K562 (cell line): ENCODE measurements at places on chromosomes 7 and 10. TPM values are rescaled to one million over a fixed set of nuclear protein-coding genes. Genes with fewer than 3 reads are reported as not detected.

DNA sequence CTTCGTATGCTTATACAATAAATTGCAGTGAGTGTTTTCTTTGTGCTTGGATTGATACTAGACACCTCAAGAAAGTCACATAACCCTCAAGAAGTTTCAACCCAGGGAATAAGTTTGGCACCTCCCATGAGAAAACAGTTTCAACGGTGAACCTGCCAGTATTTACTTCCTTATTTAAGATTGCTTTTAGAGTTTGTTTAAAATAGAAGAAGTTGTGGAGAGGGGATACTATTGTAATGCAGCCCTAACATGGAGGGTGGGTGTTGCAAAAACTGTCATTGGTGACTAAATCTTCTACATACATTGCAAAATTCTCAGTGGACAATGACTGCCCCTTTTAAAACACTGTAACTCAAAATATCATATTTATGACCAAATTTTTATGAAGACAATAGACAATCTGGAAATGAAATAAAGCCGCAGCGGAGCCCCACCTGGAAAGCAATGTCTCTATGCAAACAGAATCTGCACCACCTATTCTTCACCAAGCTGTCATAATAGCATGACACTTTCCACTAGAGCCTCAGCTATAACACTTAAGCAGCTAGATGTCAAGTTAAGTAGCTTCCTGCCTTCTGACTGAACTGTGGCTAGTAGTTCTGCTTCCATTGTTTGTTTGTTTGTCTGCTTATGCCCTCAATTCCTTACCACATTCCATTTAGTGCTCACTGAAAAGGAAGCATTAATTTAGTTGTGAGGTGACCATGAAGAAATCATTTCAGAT is 98.2 kb downstream of the MDFIC start:
- no peak for DNase-seq

DNA sequence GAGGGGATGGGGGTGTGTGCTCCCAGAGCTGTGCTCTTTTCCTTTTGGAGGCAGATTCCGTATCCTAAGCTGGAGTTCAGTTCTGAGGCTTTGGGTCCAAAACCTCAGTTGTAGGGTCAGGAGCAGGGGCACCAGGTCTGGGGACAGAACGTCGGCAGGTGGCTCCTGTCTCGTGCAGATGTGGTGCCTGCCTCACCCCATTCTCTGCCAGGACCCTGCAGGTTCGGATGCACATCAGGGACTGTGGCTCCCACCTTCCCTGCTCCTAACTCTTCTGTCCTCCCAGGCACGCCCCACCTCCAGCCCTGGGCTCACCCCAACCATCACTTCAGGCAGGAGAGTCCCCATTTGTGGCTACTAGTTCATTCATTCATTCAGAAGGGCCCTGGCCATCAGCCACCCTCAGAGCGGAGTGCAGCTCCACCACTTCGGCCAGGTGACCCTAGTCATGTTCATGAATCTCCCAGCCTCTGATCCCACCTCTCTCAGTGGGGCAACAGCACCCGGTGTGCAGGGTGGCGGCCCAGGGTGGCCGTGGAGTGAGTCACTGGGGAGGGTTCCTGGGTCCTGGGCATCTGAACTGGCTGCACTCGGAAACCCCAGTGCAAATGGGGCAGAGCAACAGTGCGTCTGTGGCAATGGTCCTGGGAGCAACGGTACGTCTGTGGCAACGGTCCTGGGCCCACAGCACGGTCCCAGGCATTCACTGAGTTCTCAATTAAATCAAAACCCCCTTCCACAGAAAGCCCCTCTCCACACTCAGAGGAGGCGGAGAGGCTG is 100.8 kb upstream of the FAM20C start:
- DNase-seq: no peak

DNA sequence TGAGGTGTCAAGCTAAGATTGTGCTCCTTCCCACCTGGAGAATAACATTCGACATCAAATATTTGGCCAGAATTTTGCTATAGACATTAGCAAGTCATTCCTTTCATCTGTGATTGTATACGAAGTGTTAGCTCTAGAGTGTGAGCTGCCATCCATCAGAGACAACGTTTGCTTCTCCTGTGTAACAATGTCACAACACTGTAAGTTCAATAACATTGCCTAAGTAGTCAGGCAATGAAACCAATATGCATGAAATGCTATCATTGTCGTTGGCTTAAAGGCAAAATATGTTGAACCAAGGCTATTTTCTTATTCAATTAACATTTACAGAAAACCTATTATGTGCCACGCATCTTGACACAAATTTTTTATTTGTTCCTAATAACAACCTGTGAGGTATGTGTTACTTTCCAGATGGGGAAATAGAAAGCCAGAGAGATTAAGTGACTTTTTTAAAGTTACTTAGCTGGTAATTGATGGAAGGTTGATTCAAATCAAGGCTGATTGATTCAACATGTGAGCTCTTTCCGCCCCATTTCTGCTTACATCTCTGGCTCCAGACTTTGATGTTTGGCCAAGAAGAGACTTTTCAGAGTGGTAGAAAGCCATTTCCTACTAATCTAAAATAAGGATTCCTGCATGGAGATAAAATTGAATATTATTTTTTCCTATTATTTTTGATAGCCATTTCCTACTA is 32.0 kb downstream of the BET1 start:
- no peak for DNase-seq

DNA sequence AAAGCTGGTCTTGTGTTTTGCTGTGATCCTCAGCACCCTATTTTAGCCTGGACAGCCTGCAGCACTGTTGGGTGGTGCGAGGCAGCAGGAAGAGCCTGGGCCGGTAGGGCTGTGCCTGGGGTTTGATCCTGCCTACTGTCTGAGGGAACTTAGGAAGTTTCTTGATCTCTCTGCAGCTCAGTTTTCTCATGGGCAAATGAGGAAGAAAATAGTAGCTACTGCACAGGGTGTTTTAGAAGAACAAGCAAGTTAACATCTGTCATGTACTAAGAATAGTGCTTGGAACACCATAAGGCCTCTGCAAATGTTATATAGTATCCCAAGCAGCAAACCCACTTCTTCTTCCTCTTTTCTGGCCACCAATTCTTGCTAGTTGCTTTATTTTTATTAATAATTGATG is 12.0 kb upstream of the AGR2 start:
- DNase-seq: no peak

DNA sequence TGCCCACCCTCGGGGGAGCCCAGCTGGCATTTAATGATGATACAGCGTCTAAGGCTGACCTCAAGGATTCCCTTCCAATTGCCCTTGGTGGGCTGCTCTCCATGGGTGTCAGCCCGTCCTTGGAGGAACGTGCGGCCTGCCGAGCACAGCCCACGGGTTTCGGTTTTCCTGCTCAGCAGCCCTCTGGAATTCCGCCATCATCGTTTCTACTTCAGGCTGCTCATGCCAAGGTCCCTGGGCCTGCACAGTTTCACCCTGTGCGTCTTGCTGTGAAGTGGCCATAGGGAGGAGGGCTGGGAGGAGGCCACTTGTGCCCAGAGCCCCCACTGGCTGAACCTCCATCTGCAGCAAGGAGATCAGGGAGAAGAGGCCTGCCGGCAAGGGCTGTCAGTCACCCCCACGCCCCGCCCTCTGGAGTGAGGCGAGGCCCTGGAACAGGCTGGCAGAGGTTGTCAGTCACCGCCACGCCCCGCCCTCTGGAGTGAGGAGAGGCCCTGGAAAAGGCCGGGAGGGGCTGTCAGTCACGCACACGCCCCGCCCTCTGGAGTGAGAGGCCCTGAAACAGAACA is 82.8 kb downstream of the CHST15 start:
- DNase-seq: peak; percentile 19

GRCh38 chr7:80132594-80132993 is 2.0 kb upstream of the GNAI1 start:
- DNase-seq: no peak

GRCh38 chr7:130329681-130330080 is 14.9 kb upstream of the CPA5 start:
- no peak for DNase-seq

GRCh38 chr10:67819768-67820204 is 18.2 kb downstream of the DNAJC12 start:
- DNase-seq: no peak

- DNase-seq: no peak
Observed at GRCh38 chr10:91198781-91199180, 21.7 kb upstream of the PCGF5 start.

GRCh38 chr7:71243736-71244410 is 111.9 kb downstream of the GALNT17 start:
- DNase-seq: no peak

- no peak for DNase-seq
Observed at GRCh38 chr7:36958111-36958733, 233.9 kb upstream of the AOAH start.

DNA sequence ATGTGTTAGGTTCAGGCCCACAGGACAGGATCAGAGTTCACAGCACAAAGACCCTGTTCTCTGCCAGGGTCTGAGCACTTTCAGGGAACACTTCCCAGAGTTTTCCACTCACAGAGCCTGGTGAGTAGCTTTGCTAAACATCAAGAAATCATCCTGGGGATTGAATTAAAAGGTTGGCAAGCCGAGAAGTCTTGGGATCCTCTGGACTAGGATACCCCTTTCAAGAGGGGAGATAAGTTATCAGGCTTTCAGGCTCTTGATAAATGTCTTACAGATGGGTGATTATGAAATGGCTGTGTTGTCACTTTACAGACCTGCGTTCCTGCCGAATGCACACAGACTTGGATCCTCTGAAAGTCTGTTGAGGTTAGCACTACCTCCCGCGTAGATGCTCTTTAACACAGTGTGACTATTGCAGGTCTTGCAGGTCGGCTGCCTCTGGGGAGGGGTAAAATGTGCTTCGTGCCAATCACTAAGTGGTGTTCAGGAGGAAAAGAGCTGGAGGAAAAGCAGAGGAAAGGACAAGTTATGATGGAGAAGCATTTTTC is 473.5 kb upstream of the AKR1E2 start:
- no peak for DNase-seq

DNA sequence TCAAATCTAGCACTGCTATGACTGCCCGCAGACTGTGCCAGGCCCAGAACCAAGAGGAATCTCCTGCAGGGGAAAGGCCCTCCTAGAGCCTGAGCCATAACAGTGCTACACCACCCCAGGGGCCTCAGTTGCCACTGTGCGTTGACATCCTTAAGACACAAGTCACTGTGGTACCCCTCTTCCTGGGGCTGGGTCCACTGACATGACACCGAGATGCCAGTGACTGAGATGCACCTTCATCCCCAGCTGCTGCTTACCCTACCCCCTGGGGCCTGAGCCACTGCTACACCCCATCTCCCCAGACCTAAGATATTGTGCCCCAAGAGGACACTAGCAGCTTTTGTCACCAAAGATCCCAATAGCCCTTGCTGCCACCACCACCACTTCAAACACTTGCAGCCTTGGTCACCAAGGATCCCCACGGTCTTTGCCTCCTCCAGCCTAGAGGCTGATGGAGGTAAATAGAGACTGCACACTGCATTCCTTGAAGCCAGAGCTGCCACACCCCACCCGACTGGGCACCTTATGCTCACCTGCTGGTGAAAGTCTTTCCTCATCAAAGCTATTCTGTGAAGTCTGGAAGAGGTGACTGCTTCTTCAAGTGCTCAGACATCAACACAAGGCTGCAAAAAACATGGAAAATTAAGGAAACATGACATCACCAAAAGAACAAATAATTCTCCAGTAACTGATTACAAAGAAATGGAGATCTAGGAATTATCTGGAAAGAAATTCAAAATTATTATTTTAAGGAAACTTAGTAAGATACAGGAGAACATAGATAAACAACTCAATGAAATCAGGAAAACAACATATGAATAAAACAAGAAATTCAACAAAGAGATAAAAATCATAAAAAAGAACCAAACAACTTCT is 40.4 kb upstream of the SHH start:
- DNase-seq: no peak

DNA sequence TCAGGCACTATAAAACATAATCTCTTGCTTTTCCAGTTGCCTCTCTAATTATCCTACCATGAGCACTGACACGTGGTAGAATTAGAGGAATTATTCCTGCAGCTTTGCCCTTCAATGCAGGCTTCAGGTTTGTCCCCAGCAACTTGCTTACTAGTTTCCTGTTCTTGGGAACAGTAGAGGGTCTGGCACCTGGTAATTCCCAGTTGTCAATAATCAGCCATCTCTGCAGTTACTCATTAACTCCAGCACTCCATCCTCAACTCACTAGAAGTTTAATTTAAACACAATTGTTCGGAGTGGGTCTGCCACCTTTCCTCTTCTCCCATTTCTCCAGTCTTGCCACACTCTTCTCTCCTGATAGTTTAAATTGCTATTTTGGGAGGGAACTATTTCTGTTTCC is 324.3 kb upstream of the KIAA1217 start:
- DNase-seq: no peak

DNA sequence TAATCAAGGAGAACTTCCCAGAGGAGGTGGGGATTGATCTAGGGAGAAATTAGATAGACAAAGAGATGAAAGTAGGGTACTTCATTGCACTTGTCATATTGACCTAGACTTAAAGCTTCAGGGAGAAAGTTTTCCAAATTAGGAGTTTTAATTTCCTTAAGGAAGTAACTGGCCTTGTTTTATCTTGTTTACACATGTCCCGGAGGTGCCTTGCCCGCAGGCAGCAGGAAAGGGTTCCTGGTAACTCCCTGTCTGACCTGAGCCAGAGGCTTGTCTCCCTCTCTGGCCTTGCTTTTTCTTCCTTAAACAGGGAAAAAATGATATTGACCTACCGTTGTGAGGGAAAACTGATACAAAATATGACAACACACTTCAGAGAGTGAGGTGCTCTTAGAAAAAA is 181.6 kb downstream of the EVX1 start:
- DNase-seq: no peak

- no peak for DNase-seq
Observed at GRCh38 chr10:78617631-78618030, 451.1 kb upstream of the ZMIZ1 start.

DNA sequence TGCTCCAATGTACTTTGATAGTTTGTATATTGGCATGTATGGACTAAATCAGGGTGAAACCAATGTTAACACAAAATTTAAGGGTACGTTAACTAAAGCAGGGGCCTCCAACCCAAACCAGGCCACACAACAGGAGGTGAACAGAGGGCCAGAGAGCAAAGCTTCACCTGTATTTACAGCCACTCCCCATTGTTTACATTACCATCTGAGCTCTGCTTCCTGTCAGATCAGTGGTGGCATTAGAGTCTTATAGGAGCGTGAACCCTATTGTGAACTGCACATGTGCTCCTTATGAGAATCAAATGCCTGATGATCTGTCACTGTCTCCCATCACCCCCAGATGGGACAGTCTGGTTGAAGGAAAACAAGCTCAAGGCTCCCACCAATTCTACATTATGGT is 62.0 kb upstream of the SCIN start:
- no peak for DNase-seq

- no peak for DNase-seq
Observed at GRCh38 chr10:109974504-109975191, 33.1 kb upstream of the ADD3 start.

- no peak for DNase-seq
Observed at GRCh38 chr10:93947055-93947454, 46.7 kb upstream of the PLCE1 start.

- DNase-seq: no peak
Observed at GRCh38 chr7:74026406-74026902, 1.5 kb upstream of the ELN start.

- no peak for DNase-seq
Observed at GRCh38 chr7:153027210-153027609, 267.7 kb downstream of the ACTR3B start.

GRCh38 chr10:63707254-63707910 is 186.2 kb downstream of the REEP3 start:
- peak; percentile 37 for DNase-seq

GRCh38 chr10:22589851-22590514 is 124.4 kb downstream of the PIP4K2A start:
- no peak for DNase-seq

GRCh38 chr7:83101530-83101929 is 61.2 kb downstream of the PCLO start:
- no peak for DNase-seq

Gene PITRM1
- total RNA-seq: 63.4 and 70.4 TPM in 2 replicates

Gene SFRP5
- 0.29 and 0.40 TPM in 2 replicates for total RNA-seq

Gene PRKAR2B
- total RNA-seq: 115 and 129 TPM in 2 replicates

Gene PRTFDC1
- total RNA-seq: 7.5 and 8.0 TPM in 2 replicates

Gene SEMA3E
- total RNA-seq: 0.04 TPM in 1 of 2 replicates, not detected in the other
